ENCODE measurements at places on chromosomes 2 and 18.

DNA sequence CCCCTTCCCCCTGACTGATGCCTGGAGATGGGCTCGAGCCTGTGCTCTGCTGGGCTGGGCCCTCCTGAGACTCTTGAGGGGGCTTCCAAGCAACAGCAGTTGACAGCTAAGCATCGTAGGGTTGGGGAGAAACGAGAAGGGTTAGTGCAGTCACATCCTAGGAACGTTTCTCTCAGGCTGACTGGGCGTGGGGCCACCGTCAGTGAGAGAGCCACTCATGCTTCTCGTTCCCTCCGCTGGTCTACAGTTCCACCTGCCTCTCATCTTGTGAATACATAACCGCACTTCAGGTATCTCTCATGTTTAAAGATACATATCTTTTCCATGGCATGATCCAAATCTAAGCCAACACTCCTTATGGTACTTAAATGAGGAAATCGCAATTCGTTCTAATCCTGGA is 66.4 kb downstream of the TRAPPC12 start:
- DNase-seq: no peak

- no peak for DNase-seq
These were observed 82.0 kb upstream of the SLC66A3 start for GRCh38 chr2:11073251-11073650.

DNA sequence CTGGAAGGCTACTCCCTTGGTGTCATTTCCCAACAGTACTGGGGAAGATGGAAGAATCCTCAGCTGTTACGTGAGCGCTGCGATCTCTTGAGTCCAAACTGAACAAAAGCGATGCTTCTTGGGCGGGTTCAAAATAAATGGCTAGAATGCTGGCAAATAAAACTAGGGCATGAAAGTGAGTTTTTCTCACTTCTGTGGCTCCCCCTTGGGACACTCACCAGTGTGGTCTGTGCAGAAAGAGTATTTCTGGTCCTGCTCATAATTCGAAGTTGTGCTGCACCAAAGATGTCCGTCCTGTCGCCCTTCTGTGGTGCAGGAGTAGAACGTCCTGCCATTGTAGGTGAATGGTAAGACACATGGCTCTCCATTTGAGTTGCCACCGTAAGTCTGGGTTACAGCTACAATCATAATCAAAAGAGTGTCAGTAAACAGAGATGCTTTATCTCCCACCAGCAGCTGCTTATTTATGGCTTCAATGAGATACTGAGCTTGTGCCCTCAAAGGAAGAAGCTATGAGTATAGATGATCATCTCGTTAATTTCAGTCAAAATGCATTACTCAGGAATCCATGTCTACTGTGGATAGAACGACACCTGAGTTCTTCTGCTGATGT is 11.8 kb downstream of the FN1 start:
- no peak for DNase-seq

DNA sequence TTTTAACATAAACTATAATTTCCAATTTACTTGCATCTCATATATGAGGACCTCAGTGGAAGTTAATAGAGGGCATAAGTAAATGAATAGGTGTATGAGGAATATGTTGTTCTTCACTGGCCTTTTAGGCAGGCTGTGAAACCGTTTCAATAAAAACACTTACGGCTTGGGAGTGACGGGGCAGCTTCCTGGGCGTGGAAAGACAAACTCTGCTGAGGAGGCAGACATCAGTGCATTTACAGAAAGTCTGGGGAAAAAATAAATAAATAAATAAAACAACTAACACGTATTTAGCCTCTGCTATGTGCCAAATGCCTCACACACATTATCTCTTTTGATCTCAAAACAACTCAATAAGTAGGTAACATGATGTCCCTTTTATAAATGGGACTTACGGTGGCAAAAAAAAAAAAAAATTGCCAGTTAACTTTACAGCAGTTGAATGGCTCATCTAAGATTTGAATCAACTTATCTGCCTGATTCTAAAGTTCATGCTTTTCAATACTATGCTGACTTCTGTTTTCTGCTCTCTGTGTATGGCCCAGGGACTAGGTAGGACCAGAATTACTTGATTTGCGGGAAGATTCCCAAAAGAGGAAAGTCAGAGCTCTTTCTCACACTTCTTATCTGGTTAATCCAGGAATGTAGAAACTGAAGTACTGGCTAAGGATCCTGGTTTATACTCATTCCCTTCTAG is 77.5 kb upstream of the LRATD1 start:
- no peak for DNase-seq

- DNase-seq: no peak
These were observed 26.5 kb downstream of the PPP4R3B start for GRCh38 chr2:55590810-55591440.

- DNase-seq: no peak
These were observed 58.3 kb downstream of the MRPL33 start for GRCh38 chr2:27829791-27830190.

GRCh38 chr2:33498291-33498956 is 22.0 kb downstream of the RASGRP3 start:
- no peak for DNase-seq
